ENCODE measurements at places on chromosomes 11 and 22.

DNA sequence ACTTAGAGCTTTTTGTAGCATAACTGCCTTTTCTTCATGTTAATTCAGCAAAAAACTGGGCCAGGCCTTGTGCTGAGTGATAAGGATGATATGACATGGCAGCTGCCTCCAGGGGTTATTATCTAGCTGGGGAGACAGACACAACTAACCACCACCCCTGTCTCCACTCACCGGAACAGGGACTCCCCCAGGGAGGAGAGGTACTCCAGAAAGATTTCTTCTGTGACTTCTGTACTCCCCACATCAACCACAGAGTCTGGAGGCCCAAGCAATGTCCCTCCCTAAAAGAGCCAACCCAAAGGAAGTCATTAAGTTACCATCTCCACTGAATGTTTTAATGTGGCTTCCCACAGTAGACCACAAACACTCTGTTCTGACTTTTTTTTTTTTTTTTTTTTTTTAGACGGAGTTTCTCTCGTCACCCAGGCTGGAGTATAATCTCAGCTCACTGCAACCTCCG, 14.3 kb upstream of the PMM1 start:
- H3K4me3 ChIP-seq, result peak overlapping the region; percentile 40
- peaks cover 8% of the 10 kb centered on the region for H3K27me3 ChIP-seq
- H3K27ac ChIP-seq, result peak overlapping the region; percentile 67
- DNase-seq, result peak; percentile 79
- H3K4me1 ChIP-seq, result peaks cover 29% of the 10 kb centered on the region

DNA sequence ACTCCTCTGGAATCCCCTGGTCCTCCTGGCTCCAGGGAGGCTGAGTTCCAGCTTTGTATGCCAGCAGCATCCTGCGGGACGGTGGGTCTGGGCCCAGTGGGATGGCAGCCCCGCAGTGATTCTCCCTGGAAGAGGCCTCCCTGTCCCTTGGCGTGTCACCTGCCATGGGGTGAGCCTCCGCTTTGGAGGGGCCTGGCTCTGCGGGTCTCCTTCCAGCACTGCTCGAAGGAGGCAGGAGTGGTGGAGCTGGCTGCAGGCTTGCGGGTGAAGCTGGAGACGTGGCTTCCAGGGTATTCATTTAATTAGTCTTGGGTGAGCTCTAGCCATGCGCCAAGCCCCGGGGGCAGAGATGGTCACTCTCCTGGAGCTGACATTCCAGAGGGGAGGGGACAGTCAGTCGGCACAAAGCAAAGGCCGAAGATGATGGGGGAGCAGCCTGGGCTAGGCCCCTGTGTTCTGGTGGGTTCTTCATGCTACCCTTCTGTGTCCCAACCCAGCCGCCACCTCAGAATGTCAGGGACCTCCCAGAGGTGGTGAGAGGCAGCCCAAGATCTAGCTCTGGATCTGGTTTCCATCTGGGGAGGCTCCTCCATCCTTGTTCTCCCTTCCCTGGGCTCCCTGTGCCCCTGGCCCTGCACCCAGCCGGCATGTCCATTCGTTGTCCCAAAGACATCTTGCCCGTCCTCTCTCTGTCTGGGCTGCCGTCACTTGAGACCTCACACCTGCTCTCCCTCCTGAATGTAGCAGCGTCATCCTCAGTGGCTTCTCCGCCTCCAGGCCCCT, 1332.5 kb downstream of the BRD1 start:
- no peak overlapping the region for H3K27ac ChIP-seq
- DNase-seq, result no peak
- no peaks in the 10 kb centered on the region for H3K4me1 ChIP-seq
- H3K36me3 ChIP-seq, result no peaks in the 10 kb centered on the region
- H3K27me3 ChIP-seq, result peaks cover 28% of the 10 kb centered on the region

GRCh38 chr22:19448076-19448607, 631 bp upstream of the C22orf39 start:
- peak overlapping the region; percentile 94 for H3K27ac ChIP-seq
- H3K4me1 ChIP-seq, result peaks cover 38% of the 10 kb centered on the region
- no peaks in the 10 kb centered on the region for H3K27me3 ChIP-seq
- peaks cover 52% of the 10 kb centered on the region for H3K36me3 ChIP-seq
- peak; percentile 53 for DNase-seq

DNA sequence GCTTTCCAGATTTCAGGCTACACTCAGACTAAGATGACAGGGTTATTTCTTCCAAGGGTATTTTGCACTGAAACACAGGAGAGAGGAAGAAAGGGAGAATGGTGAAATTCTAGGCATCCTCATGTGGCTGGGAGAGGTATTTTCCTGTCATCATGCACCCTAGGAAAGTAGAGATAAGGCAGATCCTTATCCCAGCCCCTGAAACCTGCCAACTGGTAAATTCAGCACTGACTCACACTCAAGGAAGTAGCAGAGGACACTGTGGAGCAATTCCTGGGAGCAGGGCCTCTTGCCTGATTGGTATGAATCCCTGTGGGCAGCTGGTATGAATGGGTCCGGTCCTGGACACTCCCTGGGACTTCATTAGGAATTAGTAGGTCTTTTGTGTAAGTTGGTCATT, 37.6 kb upstream of the SLC5A1 start:
- no peaks in the 10 kb centered on the region for H3K36me3 ChIP-seq
- H3K27ac ChIP-seq, result no peak overlapping the region
- DNase-seq, result no peak

- H3K4me3 ChIP-seq, result peak within 1 kb of the TSS; percentile 72
- H3K27ac ChIP-seq, result no peak within 1 kb of the TSS
- no peaks in the 10 kb centered on the region for H3K36me3 ChIP-seq
- H3K4me1 ChIP-seq, result peaks cover 9% of the 10 kb centered on the region
- H3K27me3 ChIP-seq, result peaks cover 56% of the 10 kb centered on the region
These were observed at the start of gene TPBGL for GRCh38 chr11:75240311-75241035. TPBGL (plus strand) TSS chr11:75240774; CDS start chr11:75241050, 276 bp downstream.

Data from activated CD8-positive, alpha-beta T cell treated with anti-CD3 and anti-CD28 coated beads, Interleukin-2, amount 10 ng/mL, durations not matched to agents 7 days and 5 days (primary cell).